ENCODE measurements at places on chromosomes 5 and 9. TPM values are rescaled to one million over a fixed set of nuclear protein-coding genes. Genes with fewer than 3 reads are reported as not detected.

CCDC171 gene
- total RNA-seq, result 1.9 TPM

- DNase-seq, result no peak
Measured at GRCh38 chr9:4207123-4207875, 92.6 kb downstream of the GLIS3 start.

ZNG1E gene
- 83.0 TPM for total RNA-seq

DNA sequence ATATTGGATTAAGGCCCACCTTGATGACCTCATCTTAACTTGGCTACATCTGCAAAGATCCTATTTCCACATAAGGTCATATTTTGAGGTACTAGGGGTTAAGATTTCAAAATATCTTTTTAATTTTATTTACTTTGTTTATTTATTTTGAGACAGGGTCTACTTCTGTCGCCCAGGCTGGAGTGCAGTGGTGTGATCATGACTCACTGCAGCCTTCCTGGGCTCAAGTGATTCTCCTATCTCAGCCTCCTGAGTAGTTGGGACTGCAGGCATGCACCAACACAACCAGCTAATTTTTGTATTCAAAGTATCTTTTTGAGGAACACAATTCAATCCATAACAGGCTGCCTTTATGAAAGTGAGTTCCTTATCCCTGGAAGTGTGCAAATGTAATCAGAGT is 212.3 kb downstream of the PALM2AKAP2 start:
- DNase-seq, result no peak

MEGF10 gene
- not detected for total RNA-seq

DNA sequence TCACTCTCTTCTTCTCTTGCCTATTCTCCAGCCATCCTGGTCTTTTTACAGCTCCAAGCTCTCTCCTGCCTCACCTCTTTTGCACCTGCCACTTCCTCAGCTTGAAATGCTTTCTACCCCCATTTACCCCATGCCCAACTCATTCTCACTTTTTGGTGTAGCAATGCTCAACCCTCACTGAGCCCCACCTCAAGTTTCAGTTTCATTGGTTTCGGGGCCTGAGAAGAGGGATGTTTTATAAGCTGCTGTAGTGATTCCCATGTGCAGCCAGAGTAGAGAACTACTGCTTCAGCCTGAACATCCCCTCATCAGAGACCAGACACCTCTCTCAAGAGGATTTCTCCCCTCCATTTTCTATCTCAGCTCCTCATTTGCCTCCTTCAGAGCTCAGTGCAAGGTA is 45.2 kb upstream of the FYB1 start:
- DNase-seq, result no peak
